ENCODE measurements at places on chromosomes 7 and 10.

DNA sequence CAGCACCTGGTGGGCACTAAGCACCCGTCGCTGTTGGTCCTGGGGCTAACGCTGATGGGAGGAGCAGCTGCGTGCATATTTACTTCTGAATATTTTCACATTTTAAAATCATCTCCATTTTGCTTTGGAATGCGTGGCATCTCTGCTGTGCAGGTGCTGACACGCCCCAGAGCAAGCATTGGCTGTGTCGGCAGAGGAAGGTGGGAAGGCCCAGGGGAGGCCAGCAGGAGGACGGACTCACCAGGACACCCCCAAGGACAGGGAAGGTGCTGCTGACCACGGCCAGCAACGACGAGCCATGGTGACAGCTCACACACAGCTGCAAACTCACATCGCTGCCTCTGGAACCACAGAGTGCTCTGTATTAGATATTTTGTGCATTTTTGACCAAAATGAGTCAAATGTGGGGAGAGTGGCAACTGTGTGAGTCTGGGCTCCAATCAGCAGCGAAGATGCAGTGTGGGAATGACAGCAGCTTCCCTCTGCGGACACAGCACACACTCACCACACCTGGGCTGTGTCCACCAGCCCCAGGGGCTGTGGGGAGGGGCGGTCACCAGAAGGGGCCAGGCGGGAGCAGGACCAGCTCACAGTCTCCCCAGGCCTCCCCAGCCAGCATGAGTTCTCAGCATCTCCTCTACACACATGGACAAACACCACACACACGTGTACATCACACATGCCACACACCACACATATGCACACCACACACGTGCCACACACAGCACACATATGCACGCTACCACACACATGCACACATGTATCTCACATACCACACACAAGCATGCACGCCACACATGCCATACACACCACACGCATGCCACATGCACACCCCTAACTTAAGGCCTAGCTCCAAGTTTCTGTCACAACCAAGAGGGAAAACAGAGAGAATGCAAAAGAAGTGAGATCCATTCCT is 58.2 kb downstream of the PTPRN2 start:
- no peak for DNase-seq

GRCh38 chr10:22681301-22681700 is 33.1 kb downstream of the PIP4K2A start:
- DNase-seq, result no peak

DNA sequence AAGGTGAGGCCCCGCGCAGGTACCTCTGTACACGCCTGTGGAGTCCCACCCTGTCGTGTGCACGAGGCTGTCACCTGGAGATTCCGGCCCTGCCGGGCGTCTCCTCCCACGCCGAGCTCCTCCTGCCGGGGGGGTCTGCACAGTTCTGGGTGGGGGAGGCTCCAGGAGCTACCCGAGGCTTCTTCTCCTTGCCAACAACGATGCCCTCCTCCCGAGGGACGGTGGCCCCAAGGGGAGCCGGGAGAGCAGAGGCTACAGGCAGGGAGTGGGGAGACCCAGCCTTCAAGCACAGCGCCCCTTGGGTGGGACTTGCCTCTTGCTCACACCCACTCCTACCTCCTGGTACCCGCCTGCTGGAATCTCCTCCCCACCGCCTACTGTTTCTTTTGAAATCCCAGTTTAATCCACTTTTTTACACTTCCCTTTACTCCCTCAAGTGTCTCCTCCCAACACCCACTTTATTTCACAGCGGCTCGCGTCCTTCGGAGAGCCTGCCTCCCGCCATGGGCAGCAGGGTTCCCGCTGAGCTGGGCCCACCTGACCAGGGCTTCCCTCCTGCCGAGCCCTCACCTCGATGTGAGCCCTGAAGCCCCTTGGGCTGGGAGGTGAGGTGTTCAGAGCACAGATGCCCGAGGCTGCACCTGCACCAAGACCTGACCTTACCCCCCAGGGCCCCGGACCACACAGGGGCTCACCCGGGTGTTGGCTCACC is 338.1 kb downstream of the DNAJB6 start:
- DNase-seq, result peak; percentile 4

DNA sequence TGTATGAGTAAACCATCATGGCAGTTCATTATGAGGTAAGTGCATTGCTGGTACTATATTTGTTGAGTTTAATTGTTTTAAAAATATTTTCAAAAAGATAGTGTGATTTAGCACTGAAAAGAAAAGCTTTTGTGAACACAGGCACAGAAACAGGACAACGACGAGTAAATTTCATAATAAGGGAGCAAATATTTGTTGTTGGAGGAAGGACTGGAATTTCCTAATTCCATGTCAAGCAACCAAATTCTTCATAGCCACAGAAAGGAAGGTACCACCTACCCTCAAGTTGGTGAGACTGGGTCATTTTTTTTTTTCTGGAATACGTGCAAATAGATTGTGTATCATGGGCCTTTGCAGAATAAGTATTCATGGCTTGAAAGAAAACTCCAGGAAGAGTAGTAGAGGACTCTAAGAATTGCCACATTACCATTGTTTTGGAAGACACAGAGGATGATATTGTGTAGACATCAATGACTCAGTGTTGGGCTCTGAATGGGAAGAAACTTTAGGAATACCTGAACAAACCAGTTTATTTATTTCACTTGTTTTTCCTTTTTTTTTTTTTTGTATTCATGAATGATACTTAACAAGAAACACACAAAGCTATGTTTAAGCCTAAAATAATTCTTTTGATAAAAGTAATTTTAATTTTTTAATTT is 7.8 kb downstream of the UBE2D4 start:
- DNase-seq, result no peak

- DNase-seq, result no peak
Observed at GRCh38 chr7:121475806-121476205, 79.7 kb upstream of the FAM3C start.

DNA sequence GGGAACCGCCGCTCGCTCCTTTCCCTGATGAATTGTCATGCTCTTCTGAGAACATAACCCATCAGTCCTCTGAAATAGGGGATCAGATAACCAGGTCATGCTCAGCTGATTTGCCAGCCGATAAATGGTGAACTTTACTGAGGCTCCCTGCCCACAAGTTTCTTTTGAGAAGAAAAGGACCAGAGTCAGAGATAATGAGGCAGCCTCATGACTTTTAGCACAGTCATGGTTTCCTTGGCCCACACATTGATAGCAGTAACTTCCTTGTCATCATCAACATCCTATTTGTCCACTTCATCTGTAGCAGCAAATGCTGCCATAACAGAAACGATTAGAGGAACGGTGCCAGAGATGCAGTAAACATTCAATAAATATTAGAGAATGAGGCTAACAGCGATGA is 509.0 kb downstream of the GATA3 start:
- peak; percentile 30 for DNase-seq

DNA sequence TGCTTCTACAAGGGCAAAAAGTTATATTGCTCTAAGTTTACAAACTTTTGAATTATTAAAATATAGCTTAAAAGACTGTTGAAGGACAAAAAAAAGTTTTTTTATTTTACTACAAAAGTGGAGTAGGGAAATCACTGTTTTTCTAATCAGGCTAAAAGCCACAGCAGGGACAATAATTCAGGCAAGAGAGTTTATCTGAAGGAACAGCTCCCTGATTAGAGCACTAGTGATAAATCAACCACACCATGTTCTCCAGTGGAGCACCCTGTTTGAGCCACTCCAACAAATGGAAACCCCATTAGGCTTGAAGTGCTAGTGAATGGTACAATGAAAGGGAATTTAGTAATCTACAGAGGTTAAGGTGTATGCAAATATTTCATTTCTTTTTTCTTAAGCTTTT is 357.1 kb downstream of the SEMA3D start:
- no peak for DNase-seq

DNA sequence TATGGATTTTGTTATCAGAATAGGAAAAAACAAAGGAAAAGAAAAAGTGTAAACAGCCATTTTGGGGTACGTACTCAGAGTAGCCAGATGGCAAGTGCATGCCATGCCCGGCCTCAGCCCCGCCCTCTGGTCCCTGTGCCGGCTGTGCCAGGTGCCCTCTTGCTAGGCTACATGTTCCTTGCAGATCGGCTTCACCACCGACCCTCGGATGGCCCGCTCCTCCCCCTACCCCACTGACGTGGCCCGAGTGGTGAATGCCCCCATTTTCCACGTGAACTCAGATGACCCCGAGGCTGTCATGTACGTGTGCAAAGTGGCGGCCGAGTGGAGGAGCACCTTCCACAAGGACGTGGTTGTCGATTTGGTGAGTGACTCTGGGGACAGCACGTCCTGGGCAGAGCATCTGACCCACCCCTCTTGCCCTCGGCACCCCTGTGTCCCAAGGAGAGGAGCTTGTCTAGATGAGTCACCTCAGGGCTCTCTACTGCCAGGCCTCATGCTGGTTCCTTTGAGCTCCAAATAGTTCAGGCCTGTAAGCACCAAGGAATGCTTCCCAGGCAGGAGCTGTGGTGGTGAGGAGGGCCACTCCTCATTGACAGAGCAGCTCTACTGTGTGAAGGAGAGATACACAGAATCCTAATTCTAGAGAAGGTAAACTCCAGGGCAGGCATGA is 54.9 kb upstream of the ZMIZ2 start:
- no peak for DNase-seq

GRCh38 chr10:63355682-63356081 is 110.1 kb downstream of the JMJD1C start:
- DNase-seq, result no peak

GRCh38 chr7:28630350-28630749 is 218.0 kb downstream of the CREB5 start:
- no peak for DNase-seq

GRCh38 chr10:1255600-1256431 is 199.6 kb downstream of the WDR37 start:
- no peak for DNase-seq

GRCh38 chr7:24733414-24734060 is 23.7 kb downstream of the GSDME start:
- DNase-seq, result no peak

GRCh38 chr10:133403784-133404183 is 9.8 kb downstream of the MTG1 start:
- DNase-seq, result no peak

- DNase-seq, result no peak
Observed at GRCh38 chr10:62648921-62649320, 155.6 kb upstream of the ADO start.

- DNase-seq, result no peak
Observed at GRCh38 chr7:157486007-157486755, 149.4 kb downstream of the DNAJB6 start.

DNA sequence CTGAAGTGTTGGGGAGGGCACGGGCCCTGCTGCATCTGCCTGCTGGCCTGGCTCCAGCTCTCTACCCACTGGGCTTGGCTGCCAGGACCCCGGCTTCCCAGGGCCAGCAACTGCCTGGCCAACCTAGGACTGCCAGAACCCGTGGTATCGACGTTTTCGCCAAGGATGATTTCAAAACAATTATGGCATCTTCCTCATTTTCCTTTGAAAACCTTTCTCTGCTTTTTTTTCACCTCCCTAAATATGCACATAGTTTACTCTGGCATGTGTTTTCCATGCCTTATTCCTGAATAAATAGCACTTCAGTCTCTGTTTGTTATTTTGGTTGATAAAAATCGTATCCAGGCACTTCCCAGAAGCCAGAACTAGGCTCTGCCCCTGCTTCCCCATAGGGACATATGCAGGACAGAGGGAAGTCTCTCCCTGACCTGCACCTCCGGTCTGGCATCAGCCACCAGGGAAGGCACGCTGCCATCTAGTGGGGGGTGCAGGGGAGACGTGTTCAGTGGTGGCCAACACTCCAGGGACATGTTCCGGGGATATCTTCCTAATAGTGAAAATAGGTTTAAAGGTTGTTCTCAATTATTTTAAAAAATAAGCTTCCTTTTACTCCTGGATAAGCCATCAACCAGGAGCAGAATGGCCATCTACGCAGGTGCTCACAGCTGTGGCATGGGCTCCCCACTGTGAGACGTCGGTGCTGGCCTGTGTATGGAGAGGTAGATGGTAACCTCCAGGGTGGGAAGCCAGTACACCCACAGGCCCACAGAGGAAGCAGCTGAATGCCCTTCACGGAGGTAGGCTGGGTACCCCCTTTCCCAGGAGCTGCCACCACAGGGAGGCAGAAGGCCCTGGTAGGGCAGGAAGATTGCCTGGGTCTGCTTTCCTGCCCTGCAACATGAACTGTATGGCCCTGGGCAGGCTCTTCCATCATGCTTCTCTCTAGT is 30.7 kb upstream of the ANTXRL start:
- peak; percentile 76 for DNase-seq

DNA sequence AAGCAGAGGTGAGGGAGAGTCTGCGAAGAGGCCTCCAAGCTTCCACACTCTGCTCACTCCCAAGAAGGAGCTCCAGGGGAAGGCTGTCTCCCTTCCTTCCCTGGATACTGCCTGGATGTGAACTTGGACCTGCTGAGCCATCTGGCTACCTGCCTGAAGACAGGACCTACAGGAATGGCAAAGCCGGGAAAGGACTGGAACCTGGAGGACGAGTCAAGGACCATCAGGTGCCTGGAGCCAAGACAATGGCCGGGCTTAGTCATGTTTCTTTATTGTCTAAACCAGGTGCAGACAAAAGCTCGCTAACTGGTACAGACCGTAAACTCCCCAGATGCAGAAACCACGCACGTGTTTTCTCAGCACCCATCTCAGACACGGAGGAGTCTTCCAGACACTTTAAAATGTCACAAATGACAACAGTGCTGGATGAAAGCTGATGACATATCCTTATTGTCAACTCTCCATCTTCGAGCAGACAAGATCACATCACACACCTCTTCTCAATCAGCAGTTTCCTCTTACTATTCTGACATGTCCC is 12.1 kb downstream of the ASB13 start:
- no peak for DNase-seq

GRCh38 chr10:4810092-4810491 is 15.9 kb upstream of the AKR1E2 start:
- no peak for DNase-seq

DNA sequence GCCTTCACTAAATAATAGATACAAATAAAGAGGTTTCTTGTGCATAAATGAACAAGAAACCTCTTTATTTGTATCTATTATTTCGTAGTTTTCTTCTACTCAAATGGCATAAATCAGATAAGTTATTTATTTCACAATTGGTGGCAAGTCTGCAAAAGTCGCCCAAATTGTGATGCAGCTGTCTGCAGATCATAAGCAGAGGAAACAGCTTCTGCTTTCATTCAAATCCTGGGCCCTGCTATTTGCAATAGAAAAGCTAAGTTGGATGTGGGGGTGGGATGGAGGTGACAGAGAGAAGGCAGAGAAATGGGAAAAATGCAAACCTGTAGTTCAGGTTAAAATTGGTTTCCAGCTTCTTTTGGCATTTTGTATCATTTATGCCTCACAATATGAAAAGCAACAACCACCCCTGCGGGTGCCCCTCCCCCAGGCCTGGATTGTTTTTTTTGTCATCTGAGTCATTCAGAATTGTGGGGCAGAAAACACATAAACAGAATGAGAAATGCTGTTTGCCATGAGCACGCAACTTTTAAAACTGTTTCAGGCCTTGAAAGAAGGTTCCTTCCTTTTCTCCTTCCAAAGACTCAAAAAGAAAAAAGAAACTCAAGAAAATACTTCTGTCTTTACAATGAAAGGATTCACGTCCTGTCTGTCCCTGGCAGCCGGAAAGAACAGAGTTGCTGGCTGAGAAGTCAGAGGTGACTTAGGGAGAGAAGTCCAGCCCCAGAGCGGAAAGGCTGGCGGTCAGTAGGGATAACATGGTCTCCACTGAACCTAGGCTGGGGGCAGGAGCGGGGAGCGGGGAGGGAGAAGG is 132.9 kb downstream of the BAMBI start:
- no peak for DNase-seq

Measured in stimulated activated CD8-positive, alpha-beta memory T cell treated with anti-CD3 and anti-CD28 coated beads, Interleukin-4, amount 100 ng/mL, for 48 hours (primary cell).